ENCODE measurements at places on chromosomes 2 and 18.

DNA sequence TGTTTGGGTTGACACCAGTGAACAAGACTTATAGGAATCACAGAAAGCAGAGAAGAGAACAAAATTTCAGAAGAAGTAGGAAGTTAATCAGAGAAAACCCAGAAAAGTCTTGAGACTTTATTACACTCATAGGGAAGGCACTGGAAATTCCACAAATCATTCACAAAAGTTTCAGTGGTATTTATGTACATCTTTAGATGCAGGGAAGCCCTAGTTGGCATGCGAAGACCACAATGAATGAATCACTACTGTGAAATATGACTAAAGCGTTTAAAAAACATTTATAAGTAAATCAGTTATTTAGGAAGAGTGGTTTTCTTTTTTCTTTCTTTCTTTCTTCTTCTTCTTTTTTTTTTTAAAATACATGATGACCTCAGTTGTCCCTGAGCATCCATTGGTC is 105.1 kb downstream of the NUP35 start:
- no peak for DNase-seq

DNA sequence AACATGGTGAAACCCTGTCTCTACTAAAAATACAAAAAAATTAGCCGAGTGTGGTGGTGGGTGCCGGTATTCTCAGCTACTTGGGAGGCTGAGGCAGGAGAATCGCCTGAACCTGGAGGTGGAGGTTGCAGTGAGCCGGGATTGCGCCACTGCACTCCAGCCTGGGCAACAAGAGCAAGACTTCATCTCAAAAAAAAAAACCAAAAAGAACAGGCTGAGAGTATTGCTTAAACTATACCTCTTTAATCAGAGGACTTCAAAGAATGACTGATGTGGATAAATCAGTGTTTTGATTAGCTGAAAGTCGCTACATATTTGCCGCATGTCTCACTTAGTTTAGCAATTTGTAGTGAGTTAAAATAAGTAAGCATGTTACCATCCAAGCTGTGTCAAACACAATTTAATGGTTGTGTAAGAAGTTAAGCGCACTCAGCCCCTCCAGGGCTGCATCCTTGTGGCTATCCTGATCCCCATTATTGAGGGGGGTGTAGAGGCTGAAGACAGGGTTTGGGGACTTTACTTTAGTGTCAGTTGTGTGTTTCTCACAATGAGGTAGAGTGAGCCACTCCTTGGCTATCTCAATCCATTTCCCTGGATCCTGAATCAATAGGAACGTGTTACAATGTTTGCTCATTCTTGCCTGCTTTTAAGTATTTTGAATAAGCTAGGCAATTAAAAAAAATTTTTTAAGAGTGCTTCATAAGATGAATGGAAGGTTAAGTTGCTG is 11.0 kb upstream of the FARP2 start:
- DNase-seq = no peak

DNA sequence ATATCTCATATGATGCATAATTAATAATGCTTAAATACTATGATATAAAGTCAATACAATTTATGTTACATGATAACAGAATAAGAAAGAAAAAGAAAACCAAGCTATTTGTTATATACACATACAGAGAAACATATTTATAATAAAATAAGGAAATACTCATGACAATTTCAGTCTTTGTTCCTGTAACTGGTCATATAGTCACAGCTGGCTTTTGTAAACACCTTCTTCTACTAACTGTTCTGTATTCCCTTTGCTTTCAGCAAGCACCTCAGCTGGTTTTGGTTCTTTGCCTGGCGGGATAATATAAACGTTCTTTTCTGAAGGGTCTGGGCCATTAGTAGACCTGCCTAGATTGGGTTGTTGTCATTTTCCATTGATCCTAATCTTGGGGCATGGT is 158.5 kb downstream of the COPS8 start:
- no peak for DNase-seq

- peak; percentile 13 for DNase-seq
These were observed 35.8 kb upstream of the AFF3 start for GRCh38 chr2:100178085-100178788.

DNA sequence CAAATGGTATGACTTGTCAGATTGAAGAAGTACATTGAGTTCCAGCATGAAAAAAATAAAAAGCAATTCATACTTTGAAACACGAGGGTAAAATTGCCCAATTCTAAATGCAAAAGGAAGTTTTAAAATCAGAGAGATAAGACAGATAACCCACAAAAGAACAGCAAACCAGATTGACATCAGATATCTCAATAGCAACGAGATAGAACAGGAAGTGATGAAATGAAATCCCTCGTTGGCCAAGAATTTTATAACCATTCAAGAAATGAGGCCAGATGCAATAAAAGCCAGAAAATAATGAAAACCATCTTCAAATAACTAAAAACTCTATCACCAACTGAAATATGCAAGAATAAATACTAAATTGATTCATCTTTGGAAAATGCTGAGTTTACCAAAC is 172.8 kb downstream of the CD226 start:
- no peak for DNase-seq

DNA sequence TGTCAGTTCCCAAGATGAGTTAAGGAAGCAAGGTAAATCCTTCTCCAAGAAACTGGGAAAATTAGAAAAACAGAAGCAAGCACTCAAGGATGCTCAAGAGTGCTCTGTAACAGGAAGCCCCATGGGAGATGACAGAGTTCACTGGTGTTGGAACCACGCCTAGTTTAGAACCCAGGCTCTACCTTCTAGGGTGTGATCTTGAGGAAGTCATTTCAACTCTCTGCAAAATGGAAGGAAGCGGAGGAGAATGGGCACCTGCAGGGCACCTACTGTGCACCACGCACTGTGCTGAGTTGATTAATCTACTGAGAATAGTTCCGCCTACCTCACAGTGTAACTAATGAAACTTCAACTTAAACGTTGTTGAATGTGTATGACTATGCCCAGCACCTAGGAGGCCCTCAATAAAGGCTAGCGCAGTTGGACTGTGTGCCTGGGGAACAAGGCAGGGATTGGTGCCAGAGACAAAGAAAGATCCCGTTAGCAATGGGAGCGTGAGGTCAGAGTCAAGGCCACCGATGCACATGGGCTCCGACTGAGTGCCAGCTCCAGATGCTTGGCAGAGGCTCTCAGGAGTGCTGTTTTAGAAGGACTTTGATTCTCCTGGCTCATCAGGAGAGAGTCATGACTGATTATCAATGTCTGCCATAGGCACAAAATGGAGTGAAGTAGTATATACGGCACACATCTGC is 93.7 kb downstream of the MAPK4 start:
- DNase-seq = no peak

DNA sequence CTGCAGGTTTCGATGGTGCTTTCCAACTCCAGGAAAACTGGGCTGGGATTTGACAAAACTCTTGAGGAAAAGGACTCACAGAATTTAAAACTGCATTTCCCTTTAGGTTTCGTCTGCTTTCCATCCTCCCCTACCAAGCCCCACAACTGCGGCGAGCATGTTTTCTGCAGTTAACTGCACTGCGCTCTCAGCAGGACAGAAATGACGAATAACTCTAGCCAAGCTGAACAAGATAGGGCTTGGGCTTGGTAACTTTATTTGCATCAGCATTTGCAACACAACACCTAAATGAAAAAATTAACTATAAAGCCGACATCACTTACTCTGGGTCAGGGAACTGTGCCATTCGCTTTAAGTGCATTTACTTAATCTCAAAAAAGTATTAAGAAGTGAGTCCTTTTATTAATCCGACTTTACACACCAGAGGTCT is 669 bp upstream of the PIKFYVE start:
- DNase-seq = no peak

- no peak for DNase-seq
These were observed 605 bp downstream of the ZNF2 start for GRCh38 chr2:95166065-95166763.

GRCh38 chr2:60844105-60844504 is 37.3 kb upstream of the REL start:
- no peak for DNase-seq

- no peak for DNase-seq
These were observed 51.7 kb downstream of the KCNIP3 start for GRCh38 chr2:95348609-95349567.

GRCh38 chr2:100674666-100675065 is 111.9 kb downstream of the PDCL3 start:
- DNase-seq = no peak

DNA sequence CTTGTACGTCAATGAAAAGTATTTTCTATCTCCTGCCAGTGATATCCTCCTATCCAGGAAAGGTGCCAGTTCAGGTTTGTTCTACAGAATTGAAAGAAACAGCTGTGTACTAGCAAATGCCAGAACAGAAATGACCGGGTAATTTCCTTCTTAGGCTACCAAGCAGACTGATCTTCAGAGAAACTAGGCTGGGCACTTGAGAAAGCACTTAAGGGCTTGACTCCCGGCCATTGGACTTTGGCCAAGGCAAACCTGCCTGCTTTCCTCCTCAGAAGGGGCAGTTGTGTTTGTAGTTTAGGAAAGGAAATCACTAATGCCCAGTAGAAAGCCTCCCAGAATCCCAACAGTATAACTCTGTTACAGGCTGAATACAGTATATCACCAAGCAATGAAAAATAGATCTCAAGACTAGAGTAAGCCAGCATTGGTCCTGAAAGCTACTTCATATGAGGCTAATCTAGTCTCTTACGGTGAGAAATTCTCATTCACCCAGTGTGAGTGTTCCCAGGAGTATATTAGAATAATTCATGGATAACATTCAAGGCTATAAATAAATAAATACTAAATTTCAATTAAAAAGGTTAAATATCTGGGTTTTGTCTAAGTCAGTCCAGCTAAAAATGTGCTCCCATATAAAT is 43.0 kb upstream of the COL5A2 start:
- no peak for DNase-seq

DNA sequence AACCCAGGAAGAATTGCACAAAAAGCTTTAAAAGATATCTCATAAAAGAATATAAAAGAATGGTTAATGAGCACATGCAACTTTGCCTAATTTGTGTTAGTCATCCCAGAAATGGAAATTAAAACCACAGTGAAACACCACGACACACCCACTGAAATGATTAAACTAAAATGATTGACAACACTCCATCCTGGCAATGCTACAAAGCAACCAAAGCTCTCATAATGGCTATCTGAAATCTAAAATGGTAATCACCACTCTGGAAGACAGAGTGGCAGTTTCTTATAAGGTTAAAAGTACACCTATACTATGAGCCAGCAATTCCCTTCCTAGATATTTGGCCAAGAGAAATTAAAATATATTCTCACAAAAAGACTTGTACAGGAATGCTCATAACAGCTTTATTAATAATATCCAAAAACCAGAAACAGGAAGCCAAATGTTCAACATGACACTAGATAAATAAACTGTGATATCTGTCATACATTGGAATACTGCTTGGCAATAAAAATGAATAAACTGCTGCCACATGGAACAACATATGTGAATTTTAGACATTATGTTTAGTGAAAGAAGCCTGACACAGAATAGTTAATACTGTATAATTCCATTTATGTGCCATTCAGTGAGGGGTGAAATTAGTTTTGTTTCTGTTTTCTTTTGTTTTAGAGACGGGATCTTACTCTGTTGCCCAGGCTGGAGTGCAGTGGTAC is 105.3 kb upstream of the BCL2L11 start:
- no peak for DNase-seq

GRCh38 chr18:22060361-22060760 is 109.0 kb upstream of the GATA6 start:
- no peak for DNase-seq

DNA sequence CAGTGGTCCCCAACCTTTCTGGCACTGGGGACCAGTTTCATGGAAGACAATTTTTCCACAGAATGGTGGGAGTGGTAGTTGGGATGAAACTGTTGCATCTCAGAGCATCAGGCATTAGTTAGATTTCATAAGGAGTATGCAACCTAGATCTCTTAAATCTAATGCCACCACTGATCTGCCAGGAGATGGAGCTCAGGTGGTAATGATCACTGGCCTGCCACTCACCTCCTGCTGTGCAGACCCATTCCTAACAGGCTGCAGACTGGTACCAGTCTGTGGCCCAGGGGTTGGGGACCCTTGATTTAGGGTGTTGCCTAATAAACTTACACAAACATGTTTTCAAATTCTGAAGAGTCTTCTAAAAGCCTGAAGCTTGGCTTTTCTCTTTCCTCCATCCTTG is 261.3 kb downstream of the CDH19 start:
- no peak for DNase-seq

- DNase-seq = no peak
These were observed 28.1 kb upstream of the MYCN start for GRCh38 chr2:15912203-15912602.

DNA sequence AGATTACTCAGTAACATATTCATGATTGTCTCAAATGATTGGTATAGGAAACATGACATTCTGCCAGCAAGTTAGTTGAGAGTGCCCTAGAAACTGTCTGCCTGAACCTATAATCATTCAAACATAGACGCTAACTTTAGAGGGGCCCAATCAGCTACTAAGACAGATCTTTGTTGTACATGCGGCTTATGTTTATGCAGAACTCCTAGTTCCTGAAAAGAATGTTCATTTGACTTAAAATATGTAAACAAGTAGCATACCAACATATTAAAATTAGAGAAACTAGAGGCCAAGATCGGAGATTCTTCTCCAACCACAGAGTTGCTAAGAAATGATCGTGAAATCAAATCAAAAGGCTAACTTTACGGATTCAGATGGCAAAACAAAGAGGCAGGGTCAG is 4.2 kb upstream of the METAP1D start:
- no peak for DNase-seq

- DNase-seq = no peak
These were observed 128.7 kb downstream of the UXS1 start for GRCh38 chr2:106065268-106065982.

DNA sequence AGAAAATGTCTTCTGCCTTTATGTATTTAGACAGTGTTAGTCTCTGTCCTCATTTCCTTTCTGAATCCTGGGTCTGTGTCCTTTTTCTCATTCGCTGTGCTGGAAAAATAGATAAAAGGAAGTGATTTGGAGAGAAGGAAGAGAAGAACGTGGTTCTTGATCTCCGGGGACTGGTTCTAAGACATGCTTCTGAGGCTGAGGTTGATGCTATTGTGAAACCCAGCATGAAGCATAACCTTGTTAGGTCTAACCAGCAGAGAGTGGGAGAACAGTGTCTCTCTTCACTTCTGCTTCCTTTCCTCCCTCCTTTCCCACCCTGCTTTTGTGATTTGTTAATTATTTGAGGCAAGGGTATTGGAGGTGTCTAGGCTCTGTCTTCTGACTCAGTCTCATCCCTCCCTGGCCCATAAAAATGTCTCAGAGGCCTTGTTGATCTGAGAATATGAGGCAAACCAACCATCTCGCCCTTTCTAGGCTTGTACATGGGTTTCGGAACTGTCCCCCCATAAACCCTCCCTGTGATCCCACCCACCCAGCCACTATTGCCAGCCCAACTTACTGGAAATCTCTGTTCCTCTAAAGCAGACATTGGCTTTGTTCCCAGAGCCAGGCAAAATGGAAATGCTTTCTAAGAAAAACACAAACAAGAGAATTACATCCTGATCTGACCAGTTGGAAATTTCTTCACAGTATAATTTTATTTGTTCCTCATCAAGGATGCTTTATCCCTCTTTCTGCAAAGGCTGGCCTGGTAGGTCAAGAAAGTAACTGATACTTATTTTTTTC is 360.6 kb upstream of the TNP1 start:
- no peak for DNase-seq

Measured in stimulated activated CD4-positive, alpha-beta T cell treated with anti-CD3 and anti-CD28 coated beads, TNF-alpha, amount 100 ng/mL, for 48 hours (primary cell).